ENCODE measurements at places on chromosomes 16 and 17.

DNA sequence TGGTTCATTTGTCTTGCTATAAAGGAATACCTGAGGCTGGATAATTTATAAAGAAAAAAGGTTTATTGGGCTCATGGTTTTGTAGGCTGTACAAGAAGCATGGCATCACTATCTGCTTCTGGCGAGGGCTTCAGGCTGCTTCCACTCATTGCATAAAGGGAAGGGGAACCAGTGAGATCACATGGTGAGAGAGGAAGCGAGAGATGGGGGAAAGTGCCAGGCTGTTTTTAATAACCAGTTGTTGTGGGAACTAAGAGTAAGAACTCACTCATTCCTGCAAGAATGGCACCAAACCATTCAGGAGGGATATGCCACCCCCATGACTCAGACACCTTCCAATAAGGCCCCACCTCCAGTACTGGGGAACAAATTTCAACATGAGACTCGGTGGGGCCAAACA is 24.3 kb downstream of the SPECC1 start:
- DNase-seq, result no peak

GRCh38 chr17:80315517-80316182 is 55.0 kb downstream of the RNF213 start:
- DNase-seq, result no peak

DNA sequence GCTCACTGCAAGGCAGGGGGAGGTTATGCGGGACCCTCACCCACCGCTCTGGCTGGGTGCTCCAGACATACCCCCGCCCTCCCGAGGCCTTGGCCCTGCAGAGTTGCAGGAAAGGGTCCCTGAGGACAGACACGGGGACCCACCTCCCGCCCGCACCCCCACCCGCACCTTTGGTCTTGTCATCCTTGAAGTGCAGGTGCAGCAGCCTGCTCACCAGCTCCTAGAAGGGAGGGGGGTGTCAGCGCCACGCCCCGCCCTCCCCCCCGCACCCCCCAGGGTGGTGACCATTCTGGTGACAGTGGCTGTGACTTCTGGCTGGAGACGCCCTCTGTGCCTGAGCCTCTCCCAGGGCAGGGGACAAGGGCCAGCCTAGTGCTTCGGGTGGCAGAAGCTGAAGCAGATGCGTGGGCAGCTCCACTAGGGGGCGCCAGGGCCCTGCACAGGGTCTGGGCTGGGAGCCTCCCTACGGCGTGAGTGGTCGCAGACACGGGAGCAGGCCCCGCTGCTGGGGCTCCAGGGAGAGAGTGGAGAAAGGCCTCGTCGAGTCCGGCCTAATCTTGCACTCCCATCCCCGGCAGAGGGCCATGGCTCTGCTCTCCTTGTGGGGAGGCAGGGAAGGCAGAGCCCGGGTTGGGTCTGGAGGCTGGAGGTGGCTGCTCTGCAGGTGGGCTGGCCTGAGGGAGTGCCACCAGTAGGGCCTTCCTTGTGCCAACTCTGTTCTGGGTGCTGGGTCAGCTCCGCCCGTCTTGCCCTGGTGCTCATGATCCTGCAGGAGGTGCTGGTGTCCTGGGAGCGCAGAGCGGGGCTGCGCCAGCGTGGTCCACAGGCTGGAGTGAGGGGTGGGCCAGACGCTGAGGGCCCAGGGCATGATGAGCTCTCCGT is 2.7 kb downstream of the CENPX start:
- DNase-seq, result peak; percentile 75

GRCh38 chr16:30923554-30924075 is at the start of gene FBXL19:
FBXL19 (plus strand) TSS chr16:30923572; CDS start chr16:30925755, 2,183 bp downstream.
- DNase-seq, result no peak

DNA sequence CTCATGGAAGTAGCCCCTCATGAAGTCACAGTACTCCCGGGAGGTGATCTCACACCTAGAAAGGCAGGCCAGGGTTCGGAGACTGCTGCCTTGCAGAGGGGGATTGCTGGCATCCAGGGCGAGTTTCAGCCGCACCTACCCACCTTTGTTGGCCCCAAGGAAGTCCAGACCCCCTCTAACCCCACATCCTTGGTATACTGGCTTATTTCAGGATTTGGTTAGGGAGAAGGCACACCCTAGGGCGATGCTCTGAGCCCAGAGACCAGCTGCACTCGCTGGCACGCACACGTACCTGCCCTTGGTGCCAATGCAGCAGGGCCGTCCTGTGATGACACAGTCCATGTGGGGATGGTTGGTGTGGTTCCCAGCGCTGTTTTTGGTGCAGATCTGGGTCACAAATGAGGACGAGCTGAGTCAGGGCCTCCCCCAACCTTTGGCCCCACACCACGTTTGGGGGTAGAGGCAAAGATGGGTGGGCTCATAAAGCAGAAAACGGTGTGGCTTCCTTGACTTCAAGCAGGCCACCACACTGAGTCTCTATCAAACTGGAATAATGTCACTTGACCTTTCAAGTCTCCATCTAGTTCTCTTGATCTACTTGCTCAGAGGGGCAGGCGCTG is 5.9 kb downstream of the SNRNP25 start:
- no peak for DNase-seq

- no peak for DNase-seq
These were observed 41.2 kb upstream of the HLF start for GRCh38 chr17:55223524-55223923.

DNA sequence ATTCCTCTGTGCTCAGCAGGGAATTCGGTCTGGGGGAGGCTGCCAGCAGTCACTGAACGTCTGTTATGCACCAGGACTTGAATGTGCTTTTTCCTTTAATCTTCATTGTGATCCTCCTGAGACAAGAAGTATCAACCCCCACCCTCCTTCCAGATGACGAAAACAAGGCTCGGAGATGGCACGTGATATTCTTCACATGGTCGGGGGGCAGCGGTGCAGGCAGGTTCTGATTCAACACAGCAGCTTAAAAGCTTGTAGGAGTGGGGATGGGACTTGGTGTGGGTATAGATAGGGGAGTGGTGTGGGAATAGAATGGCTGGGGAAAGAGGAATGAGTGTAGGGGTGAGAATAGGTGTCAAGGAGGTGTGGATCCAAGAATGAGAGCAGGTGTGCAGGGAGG is 6.4 kb downstream of the NECAB2 start:
- no peak for DNase-seq

DNA sequence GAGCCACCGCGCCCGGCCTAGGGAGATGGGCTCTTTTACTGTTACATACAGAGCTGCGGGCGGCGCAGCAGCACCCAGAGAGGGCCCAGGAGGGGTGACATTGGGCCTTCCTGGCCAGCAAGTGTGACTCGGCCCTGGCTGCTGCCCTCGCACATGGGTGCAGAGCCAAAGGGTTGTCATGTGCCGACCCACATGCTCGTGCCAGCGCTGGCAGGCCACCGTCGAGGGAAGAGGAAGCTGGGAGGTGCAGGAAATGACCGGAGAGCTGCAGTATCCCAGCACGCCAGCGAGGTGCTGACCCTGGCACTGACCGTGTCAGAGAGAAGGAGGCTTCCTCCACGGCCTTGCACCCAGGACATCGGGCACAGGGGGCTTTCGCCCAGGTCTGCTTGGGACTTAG is 8.0 kb downstream of the ENDOV start:
- DNase-seq, result no peak

DNA sequence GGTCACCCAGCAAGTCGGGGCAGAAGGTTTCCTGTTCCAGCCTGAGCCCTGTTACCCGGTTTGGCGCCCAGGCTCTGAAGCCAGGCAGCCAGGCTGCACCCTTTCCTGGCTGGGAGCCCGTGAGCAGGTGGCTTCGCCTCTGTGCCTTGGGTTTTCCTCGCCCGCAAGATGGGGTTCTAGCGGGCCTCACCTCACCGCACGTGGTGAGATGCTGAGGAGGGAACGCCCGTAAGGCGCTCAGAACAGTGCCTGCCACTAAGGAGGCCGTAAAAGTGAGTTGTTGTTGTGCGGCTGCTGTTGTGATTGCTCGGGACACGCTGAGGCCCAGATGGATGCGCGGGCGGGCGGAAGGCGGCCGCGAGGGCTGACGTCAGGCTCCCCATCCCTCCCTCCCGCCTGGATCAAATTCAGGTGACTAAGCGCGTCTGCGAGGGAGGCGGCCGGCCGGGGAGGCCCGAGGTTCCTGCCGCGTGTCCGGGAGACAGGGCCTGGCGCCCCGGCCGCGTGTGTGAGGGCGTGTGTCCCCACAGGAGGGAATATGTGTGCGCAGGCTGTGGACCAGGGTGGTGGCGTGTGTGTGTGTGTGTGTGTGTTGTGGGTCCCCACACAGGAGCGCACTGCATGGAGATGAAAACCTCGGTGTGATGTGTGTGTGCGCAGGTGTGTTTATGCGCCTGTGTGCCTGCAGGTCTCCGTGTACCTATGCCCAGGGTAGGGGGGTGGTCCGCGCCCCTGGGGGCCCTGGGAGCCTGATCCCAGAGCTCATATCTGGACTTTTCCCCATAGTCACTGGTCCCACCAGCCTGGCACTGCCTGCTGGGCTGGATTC is 4.3 kb downstream of the CAMKK1 start:
- DNase-seq, result no peak

GRCh38 chr16:54647725-54648221 is 282.9 kb upstream of the IRX5 start:
- no peak for DNase-seq

DNA sequence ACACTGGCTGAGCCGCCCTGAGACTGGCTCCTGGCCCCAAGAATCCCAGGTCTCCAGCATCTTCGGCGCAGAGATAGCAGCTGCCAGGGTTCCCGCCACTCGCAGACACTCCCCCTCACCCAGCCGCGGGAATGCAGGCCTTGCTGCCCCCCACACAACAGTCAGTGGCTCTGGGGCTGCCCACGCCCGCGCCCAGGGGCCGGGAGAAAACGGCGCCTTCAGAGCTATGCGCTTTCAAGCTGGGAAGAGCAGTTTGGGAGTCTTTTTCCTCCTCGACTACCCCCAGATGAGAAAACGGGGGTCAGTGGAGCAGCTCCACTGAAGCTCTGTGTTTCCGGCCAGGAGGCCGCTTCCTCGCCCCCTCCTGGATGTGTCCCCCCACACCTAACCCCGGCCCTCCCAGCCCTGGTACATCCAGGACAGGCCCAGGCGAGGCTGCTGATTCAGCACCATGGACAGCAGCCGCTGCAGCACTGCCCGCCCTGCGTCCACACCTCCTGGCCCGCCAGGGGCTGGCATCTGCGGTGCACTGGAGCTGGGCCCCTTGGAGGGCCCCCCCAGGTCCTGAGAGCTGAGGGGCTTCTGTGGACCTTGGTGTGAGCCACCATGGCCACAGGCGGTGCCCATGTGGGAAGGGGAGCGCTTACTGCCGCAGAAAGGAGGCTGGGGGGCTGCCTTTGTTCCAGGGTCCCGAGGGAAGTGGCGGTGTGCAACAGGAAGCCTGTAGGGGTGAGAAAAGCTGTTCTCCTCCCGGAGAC is 35.7 kb downstream of the CACNA1H start:
- DNase-seq, result peak; percentile 59

GRCh38 chr17:59506894-59507726 is 58.3 kb upstream of the DHX40 start:
- DNase-seq, result no peak

GRCh38 chr16:57049678-57050077 is 42.7 kb upstream of the CPNE2 start:
- DNase-seq, result no peak
